ENCODE measurements at places on chromosomes 7 and 10. TPM values are rescaled to one million over a fixed set of nuclear protein-coding genes. Genes with fewer than 3 reads are reported as not detected.

FAS gene
- 62.5 TPM for total RNA-seq

WEE2 gene
- total RNA-seq = not detected

GIMAP6 gene
- 0.36 TPM for total RNA-seq

DNA sequence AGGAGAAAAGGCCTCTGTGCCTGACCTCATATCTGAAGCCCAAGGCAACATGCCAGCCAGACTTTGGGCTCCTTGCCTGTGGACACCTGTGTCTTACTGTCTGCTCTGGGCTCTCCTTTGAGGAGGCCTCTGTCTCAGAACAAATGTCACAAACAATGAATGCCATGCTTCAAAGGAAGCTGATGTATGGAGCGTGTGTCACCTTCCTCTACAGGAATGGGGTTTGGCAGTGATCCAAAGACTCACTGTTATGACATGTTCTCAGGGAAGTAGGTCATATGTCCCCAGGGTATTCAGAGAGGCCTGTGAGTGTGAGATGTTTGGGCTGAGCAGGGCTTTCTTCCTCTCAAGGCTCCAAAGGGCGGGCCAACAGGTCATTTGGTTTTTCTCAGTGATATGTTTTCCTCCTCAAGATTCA, 38.4 kb downstream of the PTPRE start:
- H3K27me3 ChIP-seq = no peaks in the 10 kb centered on the region
- H3K4me1 ChIP-seq = peaks cover 9% of the 10 kb centered on the region
- DNase-seq = no peak

GRCh38 chr10:3241274-3241921, 68.8 kb upstream of the PITRM1 start:
- no peaks in the 10 kb centered on the region for H3K4me1 ChIP-seq
- no peak overlapping the region for H3K27ac ChIP-seq
- peaks cover 3% of the 10 kb centered on the region for H3K27me3 ChIP-seq
- peak; percentile 25 for DNase-seq

RNF32 gene
- under 0.01 TPM for total RNA-seq

DNA sequence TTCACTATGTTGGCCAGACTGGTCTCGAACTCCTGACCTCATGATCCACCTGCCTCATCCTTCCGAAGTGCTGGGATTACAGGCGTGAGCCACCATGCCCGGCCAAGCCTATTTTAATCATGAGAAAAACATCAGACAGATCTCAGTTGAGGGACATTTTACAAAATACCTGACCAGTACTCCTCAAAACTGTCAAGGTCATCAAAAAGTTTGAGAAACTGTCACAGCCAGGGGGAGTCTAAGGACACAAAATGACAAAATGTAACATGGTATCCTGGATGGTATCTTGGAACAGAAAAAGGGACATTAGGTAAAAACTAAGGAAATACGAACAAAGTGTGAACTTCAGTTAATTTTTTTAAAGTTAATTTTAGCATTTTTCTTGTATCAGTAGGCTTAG, 219.8 kb upstream of the PPP1R3A start:
- H3K4me3 ChIP-seq = no peak overlapping the region
- H3K27me3 ChIP-seq = no peaks in the 10 kb centered on the region
- H3K4me1 ChIP-seq = no peaks in the 10 kb centered on the region
- H3K27ac ChIP-seq = no peak overlapping the region

GRCh38 chr10:5470062-5470751, 29.2 kb downstream of the CALML5 start:
- no peak for DNase-seq
- no peaks in the 10 kb centered on the region for H3K36me3 ChIP-seq
- H3K27me3 ChIP-seq = no peaks in the 10 kb centered on the region
- H3K4me1 ChIP-seq = no peaks in the 10 kb centered on the region
- no peak overlapping the region for H3K27ac ChIP-seq

- no peak overlapping the region for H3K27ac ChIP-seq
- H3K27me3 ChIP-seq = no peaks in the 10 kb centered on the region
- H3K36me3 ChIP-seq = no peaks in the 10 kb centered on the region
- DNase-seq = no peak
These were observed 15.5 kb upstream of the JAZF1 start for GRCh38 chr7:28195910-28196620.

- DNase-seq = no peak
- no peaks in the 10 kb centered on the region for H3K4me1 ChIP-seq
- H3K4me3 ChIP-seq = no peak overlapping the region
- H3K27me3 ChIP-seq = no peaks in the 10 kb centered on the region
- no peaks in the 10 kb centered on the region for H3K36me3 ChIP-seq
These were observed 15.4 kb downstream of the SP4 start for GRCh38 chr7:21443149-21443841.

- H3K4me3 ChIP-seq = no peak overlapping the region
- H3K27ac ChIP-seq = no peak overlapping the region
- H3K27me3 ChIP-seq = no peaks in the 10 kb centered on the region
- DNase-seq = no peak
- H3K4me1 ChIP-seq = no peaks in the 10 kb centered on the region
These were observed 421.7 kb downstream of the ATRNL1 start for GRCh38 chr10:115514895-115515294.

GRCh38 chr10:113496111-113497109, 56.4 kb upstream of the HABP2 start:
- no peak overlapping the region for H3K27ac ChIP-seq
- no peaks in the 10 kb centered on the region for H3K4me1 ChIP-seq
- H3K36me3 ChIP-seq = no peaks in the 10 kb centered on the region
- no peak overlapping the region for H3K4me3 ChIP-seq
- H3K27me3 ChIP-seq = peaks cover 9% of the 10 kb centered on the region

DNA sequence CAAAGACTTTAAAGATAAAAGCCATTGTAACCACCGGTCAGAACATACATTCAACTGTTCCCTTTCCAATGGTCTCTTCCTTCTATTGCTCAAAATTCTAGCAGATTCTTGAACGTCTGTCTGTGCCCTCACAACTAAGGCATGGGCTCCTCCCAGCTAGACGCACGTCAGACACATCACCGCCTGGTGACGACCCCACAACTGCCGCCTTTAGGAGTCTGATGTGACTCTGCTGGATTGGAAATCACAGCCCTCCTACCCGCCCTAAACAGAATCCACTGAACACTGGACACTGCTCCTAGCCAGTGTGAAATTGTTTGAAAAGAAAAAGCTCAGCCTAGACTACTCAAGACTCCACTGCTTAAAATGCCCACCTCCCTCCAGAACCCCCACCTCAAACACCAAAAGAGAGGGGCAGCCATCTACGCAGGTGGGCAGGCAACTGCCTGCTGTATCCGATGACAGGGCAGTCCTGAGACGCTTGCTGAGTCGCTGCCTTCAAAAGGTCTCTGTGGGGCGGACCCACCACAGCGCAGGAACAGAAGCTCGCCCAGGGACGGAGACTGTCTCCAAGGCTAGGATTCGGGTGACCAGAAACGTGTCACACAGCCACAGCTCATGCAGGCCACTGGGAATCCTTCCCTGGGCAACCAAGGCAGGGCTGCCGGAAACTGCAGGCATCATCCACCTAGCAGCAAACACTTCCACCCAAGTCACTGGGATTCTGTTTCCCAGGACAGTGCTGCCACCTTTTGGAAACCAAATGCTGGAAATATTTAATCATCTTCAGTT, 34.7 kb downstream of the GSDME start:
- H3K4me3 ChIP-seq = no peak overlapping the region
- H3K27me3 ChIP-seq = no peaks in the 10 kb centered on the region
- no peak overlapping the region for H3K27ac ChIP-seq
- DNase-seq = peak; percentile 87
- H3K36me3 ChIP-seq = no peaks in the 10 kb centered on the region

DLX6 gene
- 1.1 TPM for total RNA-seq

DNA sequence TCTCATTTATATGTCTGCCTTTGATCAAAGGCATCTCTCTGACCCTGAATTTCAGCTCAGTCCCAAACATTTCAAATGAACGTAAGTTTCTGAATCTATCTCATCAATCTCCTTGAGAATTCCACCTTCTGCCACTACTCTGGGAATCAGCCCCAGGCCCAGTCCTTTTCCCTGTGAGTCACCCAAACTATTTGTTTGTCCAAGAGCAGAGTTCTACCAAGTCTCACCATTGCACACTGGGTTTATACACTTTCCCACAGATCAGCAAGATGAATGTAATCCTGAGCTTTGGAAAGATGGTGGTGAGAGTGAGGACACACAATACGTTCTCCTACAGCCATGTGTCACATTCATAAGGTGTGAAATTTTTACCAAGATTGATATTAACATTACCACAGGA, 251.3 kb upstream of the VWC2 start:
- H3K36me3 ChIP-seq = no peaks in the 10 kb centered on the region
- no peak overlapping the region for H3K4me3 ChIP-seq
- H3K4me1 ChIP-seq = no peaks in the 10 kb centered on the region
- DNase-seq = no peak
- H3K27me3 ChIP-seq = no peaks in the 10 kb centered on the region
- H3K27ac ChIP-seq = no peak overlapping the region

DNA sequence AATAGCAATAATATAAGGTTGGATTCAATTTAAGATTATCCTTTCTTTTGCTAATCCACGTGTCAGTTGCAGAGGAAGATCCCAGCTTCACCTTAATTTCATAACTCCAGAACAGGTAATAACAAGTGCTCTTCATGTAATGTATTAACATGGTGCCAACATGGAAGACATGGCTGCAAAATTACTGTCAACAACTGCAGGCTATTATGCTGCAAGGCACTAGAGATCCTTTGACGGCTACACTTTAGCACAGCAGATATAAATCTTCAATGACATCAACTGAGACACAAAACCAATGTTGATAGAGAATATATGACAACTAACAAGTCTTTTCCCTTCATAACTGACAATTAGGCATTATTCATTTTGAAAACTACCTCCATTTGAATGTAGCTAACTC, 96.1 kb downstream of the RNF133 start:
- H3K4me1 ChIP-seq = peaks cover 2% of the 10 kb centered on the region
- no peaks in the 10 kb centered on the region for H3K27me3 ChIP-seq
- H3K27ac ChIP-seq = no peak overlapping the region
- H3K36me3 ChIP-seq = no peaks in the 10 kb centered on the region
- H3K4me3 ChIP-seq = no peak overlapping the region
- no peak for DNase-seq

- peak overlapping the region; percentile 77 for H3K27ac ChIP-seq
- no peak overlapping the region for H3K4me3 ChIP-seq
- H3K4me1 ChIP-seq = peaks cover 17% of the 10 kb centered on the region
- DNase-seq = peak; percentile 97
These were observed 182.8 kb downstream of the ARHGAP12 start for GRCh38 chr10:31745612-31746376.

- no peak for DNase-seq
- H3K27ac ChIP-seq = no peak overlapping the region
- no peaks in the 10 kb centered on the region for H3K4me1 ChIP-seq
- peaks cover 44% of the 10 kb centered on the region for H3K27me3 ChIP-seq
- no peaks in the 10 kb centered on the region for H3K36me3 ChIP-seq
These were observed 2.2 kb downstream of the CRTAC1 start for GRCh38 chr10:98028168-98028770.

AKR1C4 gene
- not detected for total RNA-seq

All from osteoblast (primary cell).